Common myeloid progenitor, CD34-positive (primary cell): ENCODE measurements at places on chromosomes 16 and 17.

DNA sequence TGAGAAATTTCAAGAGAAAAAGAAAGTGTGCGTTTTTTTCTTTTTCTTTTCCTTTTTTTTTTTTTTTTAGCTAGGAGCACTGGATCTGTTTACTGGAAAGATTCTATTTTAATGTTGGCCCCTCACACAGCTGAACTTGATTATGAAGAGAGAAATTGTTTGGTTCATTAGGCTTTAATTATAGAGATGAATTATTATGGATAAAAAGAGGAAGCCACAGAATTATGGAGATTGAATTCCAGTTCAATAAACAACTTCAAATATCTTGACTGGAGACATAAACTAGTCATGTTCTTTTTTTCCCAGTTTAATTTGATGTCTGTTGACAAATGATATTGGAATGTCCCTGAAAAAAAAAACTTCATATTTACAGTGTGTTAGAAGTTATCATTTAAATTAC lies 152.0 kb upstream of the HS3ST3A1 start:
- no peak for DNase-seq

GRCh38 chr17:50903604-50904517 lies 37.7 kb upstream of the TOB1 start:
- peak; percentile 40 for DNase-seq

DNA sequence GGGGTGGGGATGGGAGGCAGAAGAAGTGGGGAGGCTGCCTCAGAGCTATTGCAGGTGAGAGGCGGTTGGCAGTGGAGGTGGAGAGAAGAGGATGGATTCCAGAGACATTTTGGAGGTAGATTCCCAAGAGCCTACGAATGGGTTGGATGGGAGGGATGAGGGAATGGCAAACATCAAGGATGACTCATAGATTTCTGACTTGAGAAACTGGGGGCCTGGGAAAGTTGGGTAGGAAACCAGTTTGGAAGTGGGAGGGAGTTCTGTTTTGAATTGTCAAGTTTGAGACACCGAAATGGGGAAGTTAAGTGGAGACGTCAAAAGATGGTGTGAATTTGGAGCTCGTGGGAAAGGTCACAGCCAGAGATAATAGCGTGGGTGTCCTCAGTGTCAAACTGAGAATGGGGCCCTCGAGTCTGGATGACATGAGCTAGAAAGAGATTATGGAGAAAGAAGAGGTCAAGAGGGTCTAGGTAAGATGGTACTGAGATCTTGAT lies 6.2 kb upstream of the CYLD start:
- DNase-seq = no peak

- DNase-seq = no peak
These were observed 8.8 kb upstream of the KRT31 start for GRCh38 chr17:41406205-41406604.

- DNase-seq = no peak
These were observed 1.5 kb downstream of the CRK start for GRCh38 chr17:1454541-1454940.

- DNase-seq = no peak
These were observed 13.3 kb downstream of the CDH3 start for GRCh38 chr16:68658341-68658973.
